Chondrocyte (in vitro differentiated cells): ENCODE measurements at places on chromosomes 11 and 22. TPM values are rescaled to one million over a fixed set of nuclear protein-coding genes. Genes with fewer than 3 reads are reported as not detected.

SCGB1C1 gene
- not detected in 3 replicates for total RNA-seq

CYTH4 gene
- total RNA-seq, result not detected in 3 replicates

HOATZ gene
- total RNA-seq, result not detected in 3 replicates

SLC5A1 gene
- total RNA-seq, result 0.23 TPM in 1 of 3 replicates, not detected in the others

INSC gene
- not detected in 3 replicates for total RNA-seq

RSF1 gene
- total RNA-seq, result 61.3 to 65.0 TPM (median 64.2 TPM) in 3 replicates

LRRC32 gene
- total RNA-seq, result 113 to 367 TPM (median 367 TPM) in 3 replicates

IGLL1 gene
- total RNA-seq, result not detected in 3 replicates

UBQLNL gene
- 0.22 to 0.41 TPM (median 0.23 TPM) in 3 replicates for total RNA-seq

TRPM5 gene
- total RNA-seq, result not detected in 3 replicates

RANBP1 gene
- 79.5 to 122 TPM (median 82.1 TPM) in 3 replicates for total RNA-seq

INS gene
- total RNA-seq, result not detected in 3 replicates

VWA5A gene
- 2.7 to 11.0 TPM (median 3.1 TPM) in 3 replicates for total RNA-seq

SELENOH gene
- 84.4 to 92.1 TPM (median 87.3 TPM) in 3 replicates for total RNA-seq

OPCML gene
- total RNA-seq, result 0.73 to 3.3 TPM (median 2.7 TPM) in 3 replicates
